ENCODE measurements at places on chromosomes 11 and 22.

- no peak for DNase-seq
Measured at GRCh38 chr22:44393066-44393465, 80.3 kb upstream of the SHISAL1 start.

DNA sequence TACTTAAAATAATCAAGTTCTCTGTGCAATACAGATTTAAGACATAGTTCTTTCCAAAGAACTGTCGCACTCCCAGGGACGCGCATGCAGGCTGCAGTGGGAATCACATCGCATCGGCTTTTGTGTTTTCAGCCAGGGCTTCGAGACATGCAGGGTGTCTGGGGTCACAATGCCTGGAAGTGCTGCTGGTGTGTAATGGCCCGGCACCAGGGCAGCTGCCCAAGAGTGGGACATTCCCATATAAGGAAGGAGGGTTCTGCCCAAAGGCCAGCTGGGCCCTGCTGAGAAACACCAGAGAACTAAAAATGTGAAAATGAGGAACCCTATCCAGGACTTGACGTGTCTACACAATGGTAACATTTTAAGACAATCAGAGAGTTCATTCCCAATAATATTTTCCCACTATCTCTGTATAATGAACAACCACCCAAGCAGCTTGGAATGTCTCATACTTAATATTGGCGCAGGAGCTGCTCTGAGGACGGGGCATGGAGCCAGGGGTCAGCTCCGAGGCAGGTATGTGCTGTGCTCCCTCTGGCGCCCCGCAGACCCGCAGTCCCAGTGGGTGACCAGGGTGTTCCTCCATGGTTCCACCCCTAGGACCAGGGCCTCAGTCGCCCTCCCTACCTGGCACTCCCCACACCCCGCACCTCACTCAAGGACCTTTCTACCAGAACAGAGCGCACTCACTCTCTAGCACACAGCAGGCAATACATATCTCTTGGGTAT is 11.3 kb downstream of the MCAT start:
- no peak for DNase-seq

DNA sequence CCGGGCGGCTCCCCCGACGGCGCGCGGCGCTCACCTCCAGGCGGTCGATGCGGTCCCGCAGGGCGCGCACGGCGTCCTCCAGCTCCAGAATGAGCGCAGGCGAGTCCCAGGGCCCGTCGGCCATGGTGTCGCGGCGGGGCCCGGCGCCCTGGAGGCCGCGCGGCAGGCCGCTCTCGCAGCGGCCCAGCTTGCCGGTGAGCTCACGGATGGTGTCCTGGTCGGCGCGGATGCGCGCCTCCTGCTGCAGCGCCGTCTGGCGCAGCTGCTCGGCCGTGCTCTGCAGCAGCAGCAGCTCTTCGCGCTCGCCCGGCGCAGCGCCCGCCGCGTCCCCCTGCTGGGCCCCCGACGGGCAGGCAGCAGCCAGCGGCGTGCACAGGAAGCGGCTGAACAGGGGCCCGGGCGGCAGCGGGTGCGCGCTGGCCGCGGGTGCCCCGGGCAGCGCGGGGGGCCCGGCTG is 599 bp downstream of the NPTXR start:
- no peak for DNase-seq

DNA sequence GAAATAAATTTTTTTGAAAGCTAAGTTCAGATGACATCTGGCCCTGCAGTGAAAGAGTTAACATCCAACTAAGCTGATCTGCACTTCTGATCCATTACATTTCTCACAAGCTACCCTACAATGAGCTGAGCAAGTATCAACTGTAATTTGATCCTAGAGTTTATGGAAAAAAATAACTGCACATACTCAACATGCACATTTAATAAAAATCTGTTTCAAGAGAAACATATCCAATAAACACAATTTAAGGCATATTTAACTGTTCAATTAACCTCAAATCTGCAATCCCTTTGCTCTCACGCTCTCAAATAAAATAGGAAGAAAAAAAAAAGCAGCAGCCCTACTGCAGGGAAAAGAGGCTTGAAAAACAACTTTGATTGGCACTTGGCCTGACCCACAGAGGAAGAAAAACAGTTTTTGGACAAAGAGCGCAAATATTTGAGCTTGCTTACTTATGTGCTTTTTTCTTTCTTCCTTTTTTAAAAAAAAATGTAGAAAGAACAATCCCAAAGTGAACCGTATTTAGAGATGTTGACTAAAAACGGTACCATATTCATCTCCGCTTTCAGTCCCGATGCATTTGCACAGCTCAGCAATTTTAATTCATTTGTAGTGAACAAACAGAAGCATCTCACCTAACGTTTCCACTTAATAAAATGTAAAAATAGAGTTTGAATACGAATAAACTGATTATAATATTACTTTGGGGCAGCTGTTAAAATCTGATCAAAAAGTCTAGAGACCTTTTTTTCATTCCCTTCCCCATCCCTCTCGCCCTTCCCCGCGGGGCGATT is 1.6 kb downstream of the SESN3 start:
- no peak for DNase-seq

GRCh38 chr11:128920666-128921065 is 22.0 kb downstream of the TP53AIP1 start:
- no peak for DNase-seq

DNA sequence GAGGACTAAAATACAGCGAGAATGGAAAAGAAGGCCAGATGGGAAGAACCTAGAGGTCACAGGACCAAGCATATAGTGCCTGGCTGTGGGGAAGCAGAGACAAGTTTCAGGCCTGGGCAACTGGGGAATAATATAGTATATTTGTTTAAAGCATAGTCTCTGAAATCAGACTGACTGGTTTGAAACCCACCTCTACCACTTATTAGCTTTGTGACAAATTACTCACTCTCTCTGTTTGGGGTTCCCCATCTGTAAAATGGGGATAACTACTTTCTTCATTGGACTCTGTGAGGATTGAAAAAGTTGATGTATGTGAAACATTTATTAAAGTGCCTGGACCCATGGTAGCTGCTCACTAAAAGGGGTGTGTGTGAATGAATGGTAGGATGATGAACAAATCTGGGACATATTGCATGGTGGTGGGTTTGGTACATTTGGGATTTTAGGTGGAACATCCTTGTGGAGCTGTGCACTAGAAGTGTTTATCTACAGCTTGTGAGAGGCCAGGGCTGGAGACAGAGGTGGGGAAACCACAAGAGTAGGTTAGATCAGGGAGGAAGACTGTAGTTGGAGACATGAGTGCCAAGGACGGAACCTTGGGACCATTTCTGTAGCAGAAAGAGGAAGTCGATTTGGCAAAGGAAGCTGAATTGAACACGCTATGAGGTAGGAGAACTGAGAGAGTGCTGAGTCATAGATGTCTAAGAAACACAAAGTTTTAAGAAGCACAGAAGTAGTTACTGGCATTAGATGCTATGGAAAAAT is 52.6 kb downstream of the SWAP70 start:
- no peak for DNase-seq

- DNase-seq = no peak
Measured at GRCh38 chr22:31138126-31138525, 2.2 kb downstream of the PLA2G3 start.

DNA sequence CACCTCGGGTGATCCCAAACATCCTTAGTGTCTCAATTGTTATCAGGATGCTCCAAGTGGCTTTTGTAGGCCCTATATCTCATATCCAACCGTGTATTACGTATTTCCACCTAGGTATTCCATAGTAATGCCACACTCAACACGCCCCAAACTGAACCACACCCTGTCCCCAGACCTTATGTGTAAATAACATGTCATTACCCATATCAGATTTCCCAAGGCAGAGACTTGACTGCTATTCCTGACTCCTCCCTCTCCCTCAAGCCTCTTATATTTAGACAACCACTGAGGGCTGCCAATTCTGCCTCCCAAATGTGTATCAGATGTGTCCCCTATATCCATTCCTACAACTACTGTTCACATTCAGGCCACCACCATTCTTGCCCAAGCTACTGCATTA is 132.8 kb upstream of the NCAM1 start:
- no peak for DNase-seq

DNA sequence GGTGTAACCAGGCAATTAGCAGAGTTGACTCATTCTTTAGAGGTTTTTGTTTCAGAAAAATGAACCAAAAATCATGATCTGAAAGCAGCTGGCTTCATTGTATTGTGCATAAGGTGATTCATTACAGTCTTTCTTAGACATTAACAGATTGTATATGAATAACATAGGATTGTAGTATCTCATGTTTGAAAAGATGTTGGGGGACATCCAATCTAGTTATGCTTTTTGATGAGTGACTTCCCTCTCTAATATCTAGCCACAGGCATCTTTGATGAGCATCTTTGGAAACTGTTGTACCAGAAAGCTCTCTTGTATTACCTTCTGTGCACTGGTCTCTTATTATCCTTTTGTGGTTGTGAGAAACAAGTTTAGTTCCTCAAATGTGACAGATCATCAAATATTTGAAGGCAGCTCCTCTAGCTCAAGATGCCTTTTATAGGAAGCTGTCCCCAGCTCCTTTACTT is 8.3 kb downstream of the GRK3 start:
- DNase-seq = no peak

- no peak for DNase-seq
Measured at GRCh38 chr11:45857961-45858474, 10.7 kb downstream of the CRY2 start.

GRCh38 chr11:35210876-35211546 is 72.0 kb downstream of the CD44 start:
- no peak for DNase-seq

DNA sequence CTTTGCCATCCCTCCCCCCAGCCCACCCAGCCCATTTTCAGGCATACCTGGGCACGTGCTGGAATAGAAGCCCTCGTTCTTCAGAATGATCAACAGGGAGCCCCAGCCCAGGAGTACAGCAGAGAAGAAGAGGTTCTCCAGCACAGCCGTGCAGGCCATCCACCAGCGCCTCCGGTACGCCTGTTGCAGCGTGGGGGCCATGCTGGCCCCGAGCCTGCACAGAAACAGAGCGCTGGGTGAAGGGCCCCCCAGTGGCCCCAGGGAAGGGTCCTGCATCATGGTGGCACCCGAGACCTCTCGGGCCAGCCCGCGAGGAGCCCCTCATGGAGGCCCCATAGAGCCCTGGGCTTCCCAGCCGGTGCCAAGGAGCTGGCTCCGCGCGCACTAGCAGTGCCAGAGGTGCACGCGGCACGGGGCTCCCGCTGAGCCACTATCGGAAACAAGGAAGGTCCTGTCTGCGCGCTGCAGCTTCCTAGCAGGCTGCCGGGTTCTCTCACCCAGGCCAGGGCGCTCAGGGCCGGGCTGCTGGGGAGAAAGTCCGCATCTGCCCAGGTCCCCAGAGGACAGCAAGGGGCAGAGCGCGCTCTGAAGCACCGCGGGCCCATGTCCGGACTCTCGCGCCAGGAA is 1.5 kb downstream of the SLC43A1 start:
- no peak for DNase-seq

DNA sequence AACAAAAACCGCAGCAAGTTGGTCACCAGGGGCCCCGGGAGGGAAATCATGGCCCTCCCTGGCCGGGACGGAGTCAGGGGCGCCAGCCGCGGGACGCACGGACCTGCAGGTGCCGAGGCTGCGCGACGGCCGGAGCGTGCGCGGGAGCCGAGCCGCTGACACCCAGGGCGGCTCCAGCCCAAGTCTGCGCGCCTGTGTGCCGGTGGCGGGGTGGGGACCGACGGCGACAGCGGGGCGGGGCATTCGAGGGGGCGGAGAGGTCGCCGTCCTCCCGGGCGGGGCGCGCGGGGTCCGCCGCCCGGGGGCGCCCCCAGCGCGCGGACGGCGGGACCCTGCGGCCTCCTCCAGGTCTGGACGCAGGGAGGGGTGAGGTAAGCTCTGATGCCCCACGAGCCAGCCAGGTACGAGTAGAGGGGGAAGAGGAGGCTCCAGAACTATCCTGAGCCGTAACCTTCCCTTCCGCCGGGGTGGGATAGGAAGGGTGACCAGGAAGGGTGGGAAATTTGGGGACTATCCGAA is at the start of gene ESAM:
TSS of gene ESAM (minus strand) at position 186 of the 519 bp plus-strand sequence. CDS start at position 50, 136 bp downstream.
- DNase-seq = no peak

DNA sequence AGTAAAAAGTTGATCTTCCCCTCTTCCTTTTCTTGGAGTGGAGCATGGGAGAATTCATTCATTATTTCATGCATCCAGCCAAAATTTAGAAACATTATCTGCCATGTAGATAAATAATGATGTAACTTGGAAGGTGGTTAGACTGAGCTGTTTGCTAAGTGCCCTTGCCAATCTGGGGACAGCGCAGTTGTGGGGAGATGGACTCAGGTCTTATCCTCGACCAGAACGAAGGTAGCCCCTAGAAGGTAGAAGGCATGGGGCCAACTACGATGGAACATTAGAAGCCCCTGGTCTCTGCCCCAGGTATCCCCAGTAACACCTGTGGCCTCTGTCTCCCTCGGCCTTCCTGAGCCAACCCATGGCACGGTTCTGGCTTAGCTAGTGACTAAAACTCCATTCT is 53.0 kb upstream of the TIMP3 start:
- no peak for DNase-seq

DNA sequence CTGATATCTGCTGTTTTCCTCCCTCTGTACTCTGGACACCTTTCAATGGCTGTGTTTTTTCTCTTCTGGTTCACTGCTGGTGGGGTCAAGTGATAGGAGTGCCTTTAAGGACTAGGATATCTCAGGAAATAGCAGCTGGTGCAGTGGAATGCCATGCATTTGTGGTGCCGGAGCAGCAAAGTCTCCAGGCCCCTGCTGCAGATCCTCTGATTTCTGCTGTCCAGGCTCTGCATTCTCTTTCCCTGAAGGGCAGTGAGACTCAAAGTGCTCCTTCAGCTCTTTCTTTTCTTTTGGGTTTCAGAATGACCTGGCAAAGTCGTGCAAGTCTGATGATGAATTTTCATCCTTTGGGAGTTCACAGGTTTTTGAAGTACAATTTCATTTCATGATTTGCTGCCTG is 774.3 kb downstream of the FAM181B start:
- no peak for DNase-seq

DNA sequence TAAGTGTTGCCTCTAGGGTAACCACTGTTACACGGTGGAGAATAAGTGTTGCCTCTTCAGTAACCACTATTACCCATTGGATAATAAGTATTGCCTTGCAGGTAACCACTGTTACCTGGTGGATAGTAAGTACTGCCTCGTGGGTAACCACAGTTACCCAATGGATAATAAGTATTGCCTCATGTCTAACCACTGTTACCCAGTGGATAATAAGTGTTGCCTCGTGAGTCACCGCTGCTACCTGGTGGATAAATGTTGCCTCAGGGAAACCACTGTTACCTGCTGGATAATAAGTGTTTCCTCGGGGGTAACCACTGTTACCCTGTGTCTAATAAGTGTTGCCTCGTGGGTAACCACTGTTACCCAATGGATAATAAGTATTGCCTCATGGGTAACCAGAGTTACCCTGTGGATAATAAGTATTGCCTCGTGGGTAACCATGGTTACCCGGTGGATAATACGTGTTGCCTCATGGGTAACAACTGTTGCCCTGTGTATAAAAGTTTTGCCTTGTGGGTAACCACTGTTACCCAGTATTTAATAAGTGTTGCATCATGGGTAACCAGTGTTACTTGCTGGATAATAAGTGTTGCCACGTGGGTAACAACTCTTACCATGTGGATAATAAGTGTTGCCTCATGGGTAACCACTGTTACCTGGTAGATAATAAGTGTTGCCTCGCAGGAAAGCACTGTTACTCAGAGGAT is 12.3 kb upstream of the NXPE4 start:
- no peak for DNase-seq
